ENCODE measurements at places on chromosomes 2 and 18.

GRCh38 chr2:29275186-29275585 is 160.0 kb downstream of the CLIP4 start:
- no peak for DNase-seq

DNA sequence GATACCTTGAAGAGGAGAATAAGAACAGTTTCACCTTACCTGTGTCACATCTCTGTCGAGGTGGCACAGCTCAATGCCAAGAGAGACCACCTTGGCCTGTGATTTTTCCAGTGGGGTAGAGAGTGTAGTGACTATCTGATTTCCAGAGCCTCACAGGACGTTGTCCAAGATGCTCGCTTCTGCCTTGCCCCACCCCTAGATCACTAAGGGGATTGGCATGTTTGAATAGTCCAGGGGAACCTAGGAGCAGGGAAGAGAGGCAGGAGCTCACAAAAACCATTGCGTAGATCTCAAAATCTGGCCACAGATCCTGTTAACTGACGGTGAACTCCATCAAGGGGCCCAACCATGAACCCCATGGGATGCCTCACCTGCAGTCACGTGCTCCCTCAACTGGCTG is 24.2 kb downstream of the TMEM178A start:
- no peak for DNase-seq

DNA sequence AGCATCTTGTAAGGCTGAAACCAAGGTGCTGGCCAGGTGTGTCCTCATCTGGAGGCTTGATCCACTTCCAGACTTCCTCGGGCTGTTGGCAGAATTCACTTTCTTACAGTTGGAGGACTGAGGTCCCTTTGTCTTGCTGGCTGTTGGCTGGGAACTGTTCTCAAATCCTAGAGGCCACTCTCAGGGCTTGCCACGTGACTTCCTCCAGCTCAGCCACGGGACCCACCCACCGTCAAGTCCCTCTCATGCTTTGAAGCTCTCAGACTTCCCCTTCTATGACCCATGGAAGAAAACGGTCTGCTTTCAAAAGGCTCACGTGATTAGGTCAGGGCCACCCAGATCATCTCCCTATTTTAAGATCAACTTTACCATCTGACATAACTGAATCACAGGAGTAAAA is 77.1 kb downstream of the SMAD4 start:
- no peak for DNase-seq

DNA sequence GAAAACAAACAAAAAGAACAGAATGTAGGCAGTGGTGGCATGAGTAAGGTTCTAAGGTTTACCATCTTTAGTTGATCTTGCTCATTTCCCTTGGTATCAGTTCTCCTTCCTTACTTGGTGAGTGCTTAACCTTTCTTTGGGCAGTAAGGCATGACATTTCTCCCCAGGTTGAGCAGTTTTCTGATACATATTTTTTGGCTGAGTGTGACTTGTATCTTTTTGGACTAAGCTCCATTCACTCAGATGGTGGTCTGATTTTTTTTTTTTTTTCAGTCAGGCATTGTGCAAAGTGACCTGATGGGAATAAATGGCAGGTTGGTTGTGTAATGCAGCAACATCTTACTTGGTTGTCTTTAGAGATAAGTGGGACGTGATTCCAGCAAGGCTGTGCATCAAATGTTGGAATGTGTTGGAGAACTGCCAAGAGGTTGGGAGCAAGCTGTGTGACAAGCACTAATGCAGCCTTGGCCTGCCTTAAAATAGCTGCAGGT is 15.1 kb downstream of the SPTBN1 start:
- no peak for DNase-seq

GRCh38 chr2:170929686-170930050 is 615 bp downstream of the GORASP2 start:
- DNase-seq: no peak

DNA sequence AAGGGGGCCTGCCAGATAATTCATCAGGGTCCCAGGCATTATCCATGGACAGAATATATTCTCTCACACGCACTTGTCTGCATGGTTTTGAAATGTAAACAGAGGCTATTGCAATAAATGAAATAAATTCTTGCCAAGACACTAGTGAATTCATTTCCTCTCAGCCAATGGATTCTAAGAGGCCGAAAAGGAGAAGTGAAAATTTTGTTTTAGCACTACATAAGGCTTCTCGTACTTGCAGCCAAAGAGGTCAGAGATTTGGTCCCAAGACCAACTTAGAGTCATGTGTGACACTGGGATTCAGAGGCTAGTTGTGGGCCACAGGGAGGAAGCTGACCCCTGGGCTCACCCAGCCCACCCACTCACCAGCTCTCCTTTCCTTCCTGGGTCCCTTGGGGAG is 184.1 kb upstream of the GLI2 start:
- no peak for DNase-seq

DNA sequence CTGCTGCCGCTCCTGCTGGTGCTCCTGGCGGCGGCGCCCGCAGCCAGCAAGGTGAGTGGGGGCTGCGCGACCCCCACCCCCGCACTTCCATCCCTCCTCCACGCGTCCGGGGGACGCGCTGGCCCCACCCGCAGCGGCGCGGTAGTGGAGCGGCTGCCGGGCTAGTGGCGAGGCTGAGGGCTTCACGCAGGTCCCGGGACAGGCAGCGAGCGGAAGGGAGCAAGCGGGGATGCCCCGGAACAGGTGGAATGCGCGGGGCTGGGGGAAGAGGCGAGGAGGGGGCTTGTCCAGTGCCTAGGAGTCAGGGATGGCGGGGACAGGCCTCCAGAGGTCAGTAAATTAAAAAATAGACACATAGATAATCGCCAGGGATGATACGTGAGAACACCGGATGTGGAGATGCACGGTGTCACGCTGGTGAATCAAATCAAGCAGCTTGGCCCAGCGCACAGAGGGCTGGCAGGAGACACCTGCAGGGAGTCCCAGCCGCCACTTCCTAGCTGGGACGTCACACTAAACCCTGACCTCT is 403 bp downstream of the COL4A3 start:
- DNase-seq: no peak

DNA sequence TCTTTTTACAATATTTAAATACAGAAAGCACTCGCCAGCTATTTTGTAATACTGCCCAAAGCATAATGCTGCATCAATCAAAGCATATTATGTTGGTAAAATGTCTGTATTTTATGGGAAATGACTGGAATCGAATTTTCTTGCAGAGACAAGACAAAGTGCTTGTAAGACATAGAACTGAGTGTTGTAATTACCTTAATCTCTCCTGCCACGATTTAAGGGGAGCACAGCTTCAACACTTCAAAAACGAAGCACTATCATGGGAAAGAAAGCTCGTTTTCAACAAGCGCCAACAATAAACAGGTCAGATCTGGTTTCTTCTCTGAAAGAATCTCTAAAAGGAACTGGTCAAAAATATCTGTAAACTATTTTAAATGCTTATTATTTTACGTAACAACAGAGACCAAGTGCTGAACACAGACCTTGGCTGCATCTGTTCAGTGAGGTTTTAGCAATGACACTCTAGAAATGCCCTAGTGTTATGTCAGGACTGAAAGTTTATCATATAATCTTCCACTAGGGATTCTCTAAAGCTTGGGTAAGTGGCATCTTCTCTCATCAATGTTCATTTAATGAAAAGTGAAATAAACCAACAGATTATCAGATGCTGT is 19.0 kb downstream of the RND3 start:
- no peak for DNase-seq

- DNase-seq: no peak
These were observed 153.7 kb upstream of the VRK2 start for GRCh38 chr2:57892920-57893319.

DNA sequence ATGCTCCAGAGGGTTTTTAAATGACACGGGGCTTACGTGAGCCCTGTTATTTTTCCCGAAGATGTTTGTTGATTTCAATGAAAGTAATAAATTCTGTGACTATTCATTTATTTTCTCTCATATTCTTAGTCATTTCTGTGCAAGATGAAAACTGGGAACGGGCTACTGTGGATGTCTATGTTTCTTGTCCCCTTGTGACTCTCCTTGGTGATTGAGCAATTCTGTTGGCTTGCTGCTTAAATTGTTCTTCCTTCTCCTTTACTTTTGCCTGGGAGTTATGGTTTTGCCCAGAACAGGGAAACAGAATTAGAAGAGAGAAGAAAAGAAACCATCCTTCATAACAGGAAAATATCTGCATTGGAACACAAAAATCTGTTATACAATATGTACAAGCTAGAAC is 508.2 kb upstream of the DSEL start:
- no peak for DNase-seq

- no peak for DNase-seq
These were observed 161.0 kb downstream of the DDX1 start for GRCh38 chr2:15752552-15753232.

DNA sequence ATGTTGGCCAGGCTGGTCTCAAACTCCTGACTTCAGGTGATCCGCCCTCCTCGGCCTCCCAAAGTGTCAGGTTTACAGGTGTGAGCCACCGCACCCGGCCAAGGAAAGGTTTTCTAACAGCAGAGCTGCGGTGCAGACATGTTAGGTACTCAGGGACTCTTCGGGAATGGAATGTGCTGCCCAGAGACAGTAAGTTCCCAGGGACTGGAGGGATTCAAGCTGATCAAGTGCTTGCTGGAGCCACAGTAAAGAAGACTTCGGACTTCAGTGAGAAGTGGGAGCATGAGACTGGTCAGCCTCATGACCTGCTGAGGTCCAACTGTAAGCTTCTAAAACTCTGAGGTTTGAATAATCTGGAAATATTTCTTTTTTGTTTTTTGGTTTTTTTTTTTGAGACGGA is 7.8 kb upstream of the DES start:
- DNase-seq: no peak

- DNase-seq: no peak
These were observed 273.1 kb downstream of the SP3 start for GRCh38 chr2:173692068-173692467.

GRCh38 chr2:144650907-144651306 is 131.0 kb upstream of the ZEB2 start:
- no peak for DNase-seq

DNA sequence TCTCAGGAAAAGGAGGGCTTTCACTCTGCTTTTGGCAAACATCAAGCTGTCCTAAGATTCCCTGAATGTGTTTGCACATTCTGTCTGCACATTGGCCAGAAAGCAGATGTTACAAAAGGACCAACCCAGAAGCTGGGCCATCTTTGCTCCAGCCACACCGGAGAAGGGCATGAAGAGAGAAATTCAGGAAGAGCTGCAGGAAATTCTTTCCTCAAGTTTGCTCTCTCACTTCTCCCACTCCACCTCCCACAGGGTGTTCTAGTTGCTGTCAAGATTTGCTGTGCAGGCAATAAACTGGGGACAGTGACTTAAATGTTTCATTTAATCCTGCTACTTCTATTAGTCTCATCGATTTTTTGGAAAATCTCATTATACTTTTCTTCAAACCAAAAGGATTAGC is 137.7 kb upstream of the UNC80 start:
- DNase-seq: no peak

GRCh38 chr18:27017901-27018500 is 152.5 kb upstream of the AQP4 start:
- peak; percentile 44 for DNase-seq

DNA sequence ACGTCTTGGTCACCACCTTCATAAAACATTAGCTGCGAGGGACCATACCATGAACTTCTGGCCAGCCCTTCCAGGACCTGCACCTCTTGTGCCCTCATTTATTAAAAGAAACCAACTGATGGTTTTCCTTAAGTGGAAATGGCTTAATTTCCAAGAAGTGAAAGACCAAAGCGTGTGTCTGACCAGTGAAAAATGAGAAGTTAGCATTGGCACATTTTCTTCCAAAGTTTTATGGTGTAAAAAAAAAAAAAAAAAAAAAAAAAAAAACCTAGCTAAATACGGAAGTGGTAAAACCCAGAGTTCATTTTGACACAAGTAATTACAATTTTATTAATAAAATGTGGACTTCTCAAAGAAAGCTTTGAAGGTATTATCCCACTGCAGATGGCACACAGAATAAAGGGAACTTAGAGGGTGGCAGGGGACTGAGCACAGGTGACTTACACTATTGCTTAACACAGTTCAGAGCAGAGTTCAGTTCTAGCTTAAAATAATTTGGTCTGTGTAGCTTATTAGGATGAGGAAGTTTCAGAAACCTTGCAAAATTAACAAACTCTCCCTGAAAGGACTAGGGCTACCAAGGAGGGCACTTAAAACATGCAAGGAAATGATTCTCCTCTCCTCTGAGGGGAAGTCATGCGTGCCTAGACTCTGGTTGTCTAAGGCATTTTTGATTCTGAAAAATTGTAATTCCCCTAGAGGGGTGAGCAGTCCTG is 42.2 kb upstream of the EPG5 start:
- no peak for DNase-seq

DNA sequence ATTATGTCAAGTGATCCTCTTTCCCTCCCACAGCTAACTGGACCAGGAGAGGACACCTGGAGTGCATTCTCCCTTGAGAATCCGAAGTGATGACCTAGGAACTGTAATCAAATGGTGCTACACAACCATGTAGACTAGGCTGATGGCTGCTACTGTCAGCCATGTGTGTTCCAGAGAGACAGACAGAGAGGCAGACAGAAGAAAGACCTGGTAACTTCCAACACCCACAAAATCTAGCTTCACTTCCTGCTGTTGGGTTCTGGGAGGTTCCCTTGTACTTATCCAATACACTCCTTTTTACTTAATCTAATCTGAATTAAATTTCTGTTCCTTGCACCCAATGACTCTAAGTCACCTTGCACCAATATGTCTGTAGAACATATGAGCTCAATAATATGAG is 72.3 kb downstream of the AAK1 start:
- DNase-seq: no peak

GRCh38 chr18:9433671-9434121 is 41.6 kb upstream of the RALBP1 start:
- DNase-seq: peak; percentile 40

- no peak for DNase-seq
These were observed 99.4 kb upstream of the ARL5A start for GRCh38 chr2:151927501-151928221.

DNA sequence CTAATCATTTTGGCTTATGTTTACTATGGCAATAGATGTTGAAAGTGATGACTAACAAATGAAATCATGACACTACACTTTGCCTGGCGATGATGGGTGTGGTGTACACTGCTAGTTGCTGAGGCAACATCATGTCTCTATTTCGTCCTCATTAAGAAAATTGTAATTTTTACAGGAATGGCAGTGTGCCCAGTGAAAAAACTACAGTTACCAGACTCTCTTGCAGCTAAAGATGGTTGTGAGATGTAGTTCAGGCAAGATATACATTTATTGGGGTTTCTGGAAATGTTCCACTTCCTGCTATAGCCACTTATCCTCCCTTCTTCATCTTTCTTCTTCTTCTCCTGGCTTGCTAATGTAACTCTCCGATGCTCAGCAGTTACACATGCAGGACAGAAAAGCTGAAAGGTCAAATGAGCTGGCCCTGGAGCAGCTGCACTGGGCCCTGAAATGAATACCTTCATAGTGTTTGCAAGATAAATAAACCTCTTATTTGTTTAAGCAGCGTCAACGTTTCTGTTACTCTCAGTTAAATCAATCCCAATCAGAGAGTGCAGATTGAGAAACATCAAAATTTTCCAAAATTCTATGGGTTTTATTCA is 46.0 kb downstream of the SOCS6 start:
- DNase-seq: no peak

All from retina (tissue), 1 donor.